Airway epithelial cell (primary cell): ENCODE measurements at places on chromosomes 2 and 18. TPM values are rescaled to one million over a fixed set of nuclear protein-coding genes. Genes with fewer than 3 reads are reported as not detected.

Gene CENPA
- total RNA-seq: 6.2 and 12.6 TPM in 2 replicates

Gene CFAP65
- not detected in 2 replicates for total RNA-seq

Gene KCNK3
- not detected in 2 replicates for total RNA-seq

Gene KCNJ3
- not detected in 2 replicates for total RNA-seq

Gene PSMA8
- not detected in 2 replicates for total RNA-seq

Gene CRYGD
- not detected in 2 replicates for total RNA-seq

Gene CHRNG
- not detected in 2 replicates for total RNA-seq

Gene SNTG2
- total RNA-seq: not detected in 2 replicates

Gene LRRC30
- total RNA-seq: not detected in 2 replicates

Gene SERPINB3
- 149 and 212 TPM in 2 replicates for total RNA-seq

Gene CXCR1
- total RNA-seq: not detected in 2 replicates
